ENCODE measurements at places on chromosomes 3 and 15.

DNA sequence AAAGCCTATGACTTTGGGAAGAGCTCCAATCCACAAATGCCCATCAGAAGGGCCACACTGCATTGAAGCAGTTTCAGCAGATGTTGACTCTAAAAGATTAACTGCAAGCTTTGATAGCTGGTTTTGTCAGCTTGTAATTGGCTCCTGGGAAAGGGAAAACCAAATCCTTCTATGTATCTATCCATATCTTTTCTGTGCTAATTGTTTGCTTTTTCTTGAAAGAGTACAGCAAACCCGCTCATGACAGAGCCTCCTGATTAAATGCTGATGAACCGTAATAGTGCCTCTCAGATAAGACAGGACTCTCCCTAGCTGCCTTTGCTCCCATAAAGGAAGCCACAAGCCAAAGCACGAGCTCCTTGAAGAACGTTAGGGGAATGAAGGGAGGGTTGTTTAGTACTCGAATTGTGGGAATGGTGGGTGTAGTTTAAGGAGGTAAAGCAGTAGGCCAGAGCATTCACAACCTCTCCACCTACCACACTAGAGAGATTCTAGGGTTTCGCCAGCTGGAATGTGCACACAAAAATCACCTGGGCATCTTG lies 33.6 kb upstream of the LRIG1 start:
- DNase-seq: no peak

DNA sequence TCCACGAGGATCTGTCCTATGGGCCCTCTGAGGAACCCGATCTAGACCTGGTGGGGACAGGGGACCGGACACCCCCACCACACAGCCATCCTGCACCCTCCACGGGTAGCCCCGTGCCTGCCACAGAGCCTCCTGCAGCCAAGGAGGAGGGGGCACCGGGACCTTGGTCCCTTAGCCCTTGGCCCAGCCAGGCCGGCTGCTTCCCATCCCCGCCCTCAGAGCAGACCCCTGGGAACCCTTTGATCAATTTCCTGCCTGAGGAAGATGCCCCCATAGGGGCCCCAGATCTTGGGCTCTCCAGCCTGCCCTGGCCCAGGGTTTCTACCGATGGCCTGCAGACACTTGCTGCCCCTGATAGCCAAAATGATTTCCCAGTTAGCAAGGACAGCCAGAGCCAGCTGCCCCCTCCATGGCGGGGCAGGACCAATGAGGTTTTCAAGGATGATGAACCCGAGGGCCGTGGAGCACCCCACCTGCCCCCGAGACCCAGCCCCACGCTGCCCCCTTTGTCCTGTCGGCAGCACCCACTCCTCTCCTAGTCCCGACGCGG lies 91.5 kb downstream of the TBC1D2B start:
- no peak for DNase-seq

GRCh38 chr3:89114841-89115223 lies 7.4 kb downstream of the EPHA3 start:
- DNase-seq: no peak

- no peak for DNase-seq
Measured at GRCh38 chr3:173586166-173586565, 188.6 kb downstream of the NLGN1 start.

- DNase-seq: no peak
Measured at GRCh38 chr3:161940621-161940965, 444.0 kb downstream of the OTOL1 start.

DNA sequence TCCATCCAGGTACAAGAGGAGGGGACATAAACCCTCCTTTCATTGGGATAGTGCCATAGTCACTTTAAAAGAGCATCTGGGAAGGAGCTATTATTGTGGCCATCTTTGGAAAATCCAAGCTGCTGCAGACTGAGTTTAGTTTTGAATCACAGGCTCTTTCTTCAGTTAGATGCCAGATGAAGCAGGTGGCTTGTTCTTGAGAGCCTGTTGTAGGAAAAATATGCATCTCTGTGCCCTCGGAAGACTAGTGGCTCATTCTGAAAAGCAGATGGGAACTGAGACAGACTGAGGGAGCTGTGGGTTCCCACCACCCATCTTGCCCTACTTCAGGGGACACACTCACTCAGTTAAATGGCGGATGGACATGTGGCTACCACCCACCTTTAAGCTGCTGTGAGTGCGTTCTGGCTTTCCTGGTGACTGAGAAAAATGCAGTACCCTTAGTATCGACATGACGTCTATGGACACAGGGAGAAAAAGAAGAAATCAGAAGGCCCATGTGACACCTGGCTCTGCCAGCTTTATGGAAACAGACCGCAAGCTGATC lies 50.2 kb downstream of the RARB start:
- no peak for DNase-seq

DNA sequence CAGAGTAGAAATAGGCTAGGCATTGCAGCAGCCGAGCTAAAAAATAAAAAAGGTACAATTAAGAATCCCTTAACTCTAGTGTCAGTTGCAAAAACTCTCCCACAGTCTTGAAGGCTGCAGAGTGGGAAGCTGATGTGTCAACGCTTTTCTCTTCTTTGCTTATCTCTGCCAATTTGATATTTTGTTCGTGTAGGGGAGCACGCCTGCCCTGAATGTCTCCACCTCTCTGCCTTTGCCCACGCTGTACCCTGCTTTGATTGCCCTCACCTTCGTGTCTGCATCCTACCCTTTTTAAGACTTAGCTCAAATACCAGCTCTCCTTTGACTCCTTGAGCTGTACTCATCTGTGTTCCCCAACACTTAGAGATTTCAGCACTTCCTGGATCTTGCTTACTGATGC lies 155.4 kb upstream of the CADPS start:
- no peak for DNase-seq
